ENCODE measurements at places on chromosomes 7 and 10. TPM values are rescaled to one million over a fixed set of nuclear protein-coding genes. Genes with fewer than 3 reads are reported as not detected.
A peak's percentile ranks its signal among the peaks of the same experiment; 100 is the strongest.

- H3K36me3 ChIP-seq = peaks cover 67% of the 10 kb centered on the region
- no peak overlapping the region for H3K4me3 ChIP-seq
- no peak overlapping the region for H3K27ac ChIP-seq
- H3K4me1 ChIP-seq = no peaks in the 10 kb centered on the region
These were observed 51.8 kb upstream of the SUN1 start for GRCh38 chr7:780516-780915.

DNA sequence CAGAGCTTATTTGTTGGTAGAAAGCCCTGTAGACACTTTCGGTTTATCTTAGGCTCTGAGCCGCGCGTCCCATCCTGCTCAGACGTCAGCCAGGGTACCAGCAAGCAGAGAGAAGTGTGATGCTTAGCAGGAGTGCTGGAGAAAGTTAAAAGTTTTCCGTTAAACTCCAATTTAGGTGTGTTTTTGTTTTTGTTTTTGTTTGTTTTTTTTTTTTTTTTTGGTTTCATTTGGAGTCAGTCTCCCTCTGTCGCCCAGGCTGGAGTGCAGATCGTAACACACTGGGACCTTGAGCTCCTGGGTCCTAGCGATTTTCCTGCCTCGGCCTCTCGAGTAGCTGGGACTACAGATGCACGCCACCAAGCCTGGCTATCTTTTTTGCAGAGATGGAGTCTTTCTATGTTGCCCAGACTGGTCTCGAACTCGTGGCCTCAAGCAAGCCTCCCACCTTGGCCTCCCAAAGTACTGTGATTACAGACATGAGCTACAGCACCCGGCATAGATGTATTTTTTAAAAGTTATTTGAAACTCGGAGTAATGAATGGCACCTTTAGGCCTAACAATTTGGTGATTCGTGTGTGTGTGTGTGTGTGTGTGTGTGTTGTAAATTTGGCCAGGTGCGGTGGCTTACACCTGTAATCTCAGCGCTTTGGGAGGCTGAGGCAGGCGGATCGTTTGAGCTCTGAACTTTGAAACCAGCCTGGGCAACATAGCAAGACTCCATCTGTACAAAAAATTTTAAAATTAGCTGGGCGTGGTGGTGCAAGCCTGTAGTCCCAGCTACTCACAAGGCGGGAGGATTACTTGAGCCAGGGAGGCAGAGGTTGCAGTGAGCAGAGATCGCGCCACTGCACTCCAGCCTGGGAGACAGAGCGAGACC, 1.3 kb upstream of the HIP1 start:
- no peak for DNase-seq
- peak overlapping the region; percentile 97 for H3K27ac ChIP-seq
- no peaks in the 10 kb centered on the region for H3K27me3 ChIP-seq
- H3K4me1 ChIP-seq = peaks cover 39% of the 10 kb centered on the region
- peaks cover 2% of the 10 kb centered on the region for H3K36me3 ChIP-seq

DNA sequence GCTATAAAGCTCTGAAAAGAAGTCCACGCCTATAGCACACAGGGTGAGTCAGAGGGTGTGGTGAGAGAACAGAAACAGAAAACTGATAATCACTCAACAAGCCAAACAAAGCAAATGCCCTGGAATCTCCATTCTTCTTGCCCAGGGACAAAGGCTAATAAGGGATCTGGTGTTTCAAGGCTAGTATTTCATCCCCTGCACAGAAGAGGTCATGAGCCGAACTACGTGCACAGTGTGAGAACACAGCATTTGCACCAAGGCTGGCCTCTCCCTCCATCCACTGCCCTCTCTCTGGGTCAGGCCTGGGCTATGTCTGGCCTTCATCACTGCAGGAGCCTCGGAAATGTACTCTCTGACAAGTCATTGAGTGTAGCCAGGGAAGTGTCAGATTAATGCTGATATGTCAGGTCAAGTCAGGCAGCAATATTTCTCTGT, 42.7 kb downstream of the PRR15 start:
- H3K36me3 ChIP-seq = no peaks in the 10 kb centered on the region
- H3K4me1 ChIP-seq = no peaks in the 10 kb centered on the region
- peaks cover 9% of the 10 kb centered on the region for H3K27me3 ChIP-seq
- no peak overlapping the region for H3K27ac ChIP-seq

DNA sequence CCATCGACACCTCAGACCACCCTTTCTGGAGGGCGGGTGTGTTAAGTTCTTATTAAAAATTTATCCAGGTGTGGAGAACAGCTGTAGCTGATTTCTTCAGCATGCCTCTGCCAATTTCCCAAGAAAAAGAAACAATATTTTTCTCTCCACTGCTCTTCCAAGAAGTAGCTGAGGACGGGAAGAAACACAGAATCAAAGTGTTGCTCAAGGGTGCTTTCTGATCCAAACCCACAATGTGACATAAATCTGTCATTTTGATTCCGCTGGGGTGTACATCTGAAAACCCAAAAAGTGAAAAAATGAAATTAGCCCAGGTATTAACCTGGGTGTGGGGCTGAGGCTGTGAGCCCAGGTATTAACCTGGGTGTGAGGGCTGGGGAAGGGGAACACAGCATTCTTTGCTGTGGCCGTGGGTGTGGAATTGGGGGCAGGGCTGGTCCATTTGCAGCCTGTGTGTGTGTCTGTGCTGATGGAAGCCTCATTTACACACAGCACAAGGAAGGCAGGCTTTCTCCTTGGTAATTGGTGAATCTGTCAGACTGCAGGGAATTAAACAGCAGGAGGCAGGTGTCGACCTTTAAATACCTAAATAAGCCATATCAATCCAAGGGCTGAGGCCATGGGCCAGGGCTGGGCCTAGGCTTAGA, 48.4 kb upstream of the CCDC3 start:
- no peak overlapping the region for H3K4me3 ChIP-seq
- no peak for DNase-seq
- H3K36me3 ChIP-seq = no peaks in the 10 kb centered on the region
- H3K4me1 ChIP-seq = no peaks in the 10 kb centered on the region

CFAP70 gene
- 1.7 TPM for total RNA-seq

VAX1 gene
- total RNA-seq = not detected
